ENCODE measurements at places on chromosomes 7 and 10.

DNA sequence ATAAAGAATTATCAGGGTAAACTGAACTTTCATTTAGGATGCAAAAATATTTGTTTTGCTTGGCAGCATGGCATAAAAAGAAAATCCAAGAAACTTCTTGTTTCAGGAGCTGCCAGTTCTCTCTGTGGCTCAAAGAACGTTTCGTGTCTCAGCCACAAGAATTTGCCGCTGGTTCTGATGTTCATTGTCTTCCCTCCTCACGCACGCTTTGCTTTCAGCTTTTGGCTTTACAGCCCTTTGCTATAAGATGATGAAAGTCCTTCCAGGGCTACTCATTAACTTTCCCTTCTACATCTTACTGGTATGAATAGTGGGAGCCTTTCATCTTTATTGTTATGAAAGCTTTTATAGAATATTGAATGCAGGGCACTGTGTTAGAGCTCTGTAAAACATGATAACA lies 124.7 kb downstream of the BICC1 start:
- DNase-seq = no peak

GRCh38 chr10:35035606-35036005 lies 54.5 kb downstream of the CUL2 start:
- no peak for DNase-seq

DNA sequence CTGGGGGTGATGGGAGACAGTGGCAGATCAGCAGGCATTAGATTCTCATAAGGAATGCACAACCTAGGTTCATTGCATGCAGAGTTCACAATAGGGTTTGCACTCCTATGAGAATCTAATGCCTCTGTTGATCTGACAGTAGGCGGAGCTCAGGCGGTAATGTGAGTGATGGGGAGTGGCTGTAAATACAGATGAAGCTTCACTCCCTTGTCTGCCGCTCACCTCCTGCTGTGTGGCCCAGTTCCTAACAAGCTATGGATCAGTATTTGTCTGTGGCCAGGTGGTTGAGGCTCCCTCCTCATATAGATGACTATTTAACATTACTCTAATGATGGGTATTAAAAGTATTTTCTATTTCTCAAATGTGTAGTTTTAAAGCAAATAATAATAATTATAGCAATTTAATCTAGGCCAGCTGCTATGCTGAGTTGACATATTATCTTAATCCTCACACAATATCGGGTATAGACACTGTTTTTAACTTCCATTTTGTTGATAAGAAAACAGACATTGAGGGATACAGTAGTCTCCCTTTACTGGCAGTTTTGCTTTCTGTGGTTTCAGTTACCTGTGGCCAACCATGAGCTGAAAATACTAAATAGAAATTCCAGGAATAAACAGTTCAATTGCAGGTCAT lies 39.9 kb downstream of the KIF20B start:
- no peak for DNase-seq

GRCh38 chr7:99677013-99677647 lies 2.7 kb downstream of the CYP3A5 start:
- no peak for DNase-seq

DNA sequence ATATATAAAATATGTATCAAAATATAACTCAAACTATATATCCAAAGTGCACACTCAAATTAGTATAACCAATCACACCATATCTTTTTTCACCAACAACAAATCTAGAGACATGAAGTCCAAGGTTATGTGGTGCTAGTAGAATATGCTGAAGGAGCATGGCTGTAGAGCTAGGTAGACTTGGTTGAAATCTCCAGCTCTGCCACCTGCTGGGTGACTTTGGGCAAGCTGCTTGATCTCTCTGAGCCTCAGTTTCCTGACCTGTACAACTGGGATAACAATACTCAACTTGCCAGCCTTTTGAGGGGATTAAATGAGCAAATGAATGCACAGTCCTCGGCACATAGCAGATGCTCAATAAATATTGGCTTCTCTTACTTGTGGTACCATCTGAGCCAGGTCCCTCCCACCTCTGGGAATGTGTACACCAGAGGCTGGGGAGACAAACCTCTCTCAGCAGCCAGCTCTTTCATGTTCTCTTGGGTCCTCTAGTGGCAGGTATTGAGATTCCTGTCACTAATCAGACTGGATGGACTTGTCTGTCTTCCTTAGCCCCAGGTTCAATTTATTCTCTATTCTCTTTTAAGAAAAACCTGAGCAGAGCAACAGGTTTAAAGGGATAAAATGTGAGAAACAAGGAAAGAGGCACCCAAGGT lies 94.3 kb upstream of the PDE1C start:
- no peak for DNase-seq

DNA sequence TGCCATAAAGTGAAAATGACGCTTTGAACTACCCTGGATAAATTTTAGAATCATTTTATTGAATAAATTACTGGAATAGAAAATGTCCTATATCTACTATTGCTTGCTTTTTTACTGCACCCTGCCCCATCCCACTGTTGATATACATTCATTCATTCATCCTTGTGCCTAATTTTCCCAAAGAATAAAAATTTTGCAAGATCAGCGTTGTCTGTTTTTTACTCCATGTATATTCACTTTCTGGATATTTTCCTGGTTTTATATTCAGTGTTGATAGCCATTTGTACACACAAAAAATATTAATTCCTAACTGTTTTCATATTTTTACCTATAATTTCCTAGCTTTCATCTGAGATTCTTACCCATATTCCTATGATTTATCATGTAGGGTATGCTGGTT lies 262.9 kb upstream of the MAGI2 start:
- DNase-seq = no peak

DNA sequence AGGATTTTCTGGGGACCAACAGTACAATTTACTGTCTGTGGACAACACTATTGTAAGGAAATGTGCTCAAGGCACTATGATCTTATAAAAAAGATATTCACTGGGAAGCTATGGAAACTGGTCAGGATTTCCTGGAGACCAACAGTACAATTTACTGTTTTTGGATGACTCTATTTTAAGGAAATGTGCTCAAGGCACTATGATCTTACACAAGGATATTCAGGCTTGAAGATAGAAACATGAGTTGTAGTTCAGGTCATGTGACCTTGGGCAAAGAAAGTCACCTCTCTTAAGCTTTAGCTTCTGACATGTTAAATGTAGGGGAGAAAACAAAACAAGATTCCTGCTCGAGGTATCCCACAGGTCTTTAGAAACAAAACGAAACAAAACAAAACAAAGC lies 1.7 kb upstream of the ITPRID1 start:
- no peak for DNase-seq

DNA sequence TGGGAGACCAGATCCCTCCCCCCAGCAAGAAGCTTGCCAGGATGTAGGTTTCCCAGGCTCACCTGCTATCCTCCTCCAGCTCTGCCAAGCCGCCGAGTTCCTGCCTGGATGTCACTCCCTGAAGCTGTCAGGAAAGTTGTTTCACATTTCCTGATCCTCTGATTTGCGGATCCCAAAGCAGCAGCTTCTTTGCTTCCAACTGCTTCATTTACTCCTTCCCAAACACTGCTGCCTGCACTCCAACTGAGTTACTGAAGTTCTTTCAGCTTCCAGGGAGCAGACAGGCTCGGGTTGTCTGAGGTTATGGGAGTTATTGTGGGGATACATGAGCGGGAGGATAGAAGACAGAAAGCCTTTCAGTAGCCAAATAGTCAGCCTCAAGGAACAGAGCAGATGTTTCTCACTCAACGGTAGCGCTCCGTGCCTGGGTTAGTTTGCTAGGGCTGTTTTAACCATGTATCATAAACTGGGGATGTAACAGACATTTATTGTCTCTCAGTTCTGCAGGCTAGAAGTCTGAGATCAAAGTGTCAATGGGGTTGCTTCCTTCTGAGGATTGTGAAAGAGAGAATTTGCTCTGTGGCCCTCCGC lies 516.0 kb downstream of the REEP3 start:
- DNase-seq = no peak

- no peak for DNase-seq
These were observed 96.9 kb upstream of the PLXDC2 start for GRCh38 chr10:19719284-19719683.
